ENCODE measurements at places on chromosomes 11 and 22.
A peak's percentile ranks its signal among the peaks of the same experiment; 100 is the strongest.

DNA sequence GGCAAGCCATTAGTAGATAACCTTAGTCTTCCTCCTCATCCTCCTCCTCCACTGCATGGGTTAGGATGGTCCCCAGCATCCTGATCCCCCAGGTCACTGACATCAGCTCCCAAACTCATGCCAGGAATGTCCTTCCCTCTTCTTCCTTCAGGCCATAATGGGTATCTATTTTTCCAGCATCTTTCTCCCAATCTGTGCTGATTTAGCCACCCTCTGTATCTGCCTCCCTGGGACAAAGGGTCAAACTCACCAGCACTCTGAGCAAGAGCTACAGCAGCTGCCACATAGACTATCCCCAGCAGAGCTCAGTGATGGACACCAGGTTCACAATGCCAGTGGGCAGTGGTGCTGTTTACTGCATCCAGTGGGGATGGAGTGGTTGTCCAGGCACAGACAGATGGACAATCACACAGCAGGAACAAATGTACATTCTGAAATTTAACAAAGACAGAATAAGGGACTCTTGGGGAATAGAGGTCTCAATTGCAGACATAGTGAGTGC is 115.2 kb upstream of the TOP3B start:
- no peak for DNase-seq

GRCh38 chr11:85114786-85115185 is 512.4 kb downstream of the DLG2 start:
- no peak for DNase-seq

DNA sequence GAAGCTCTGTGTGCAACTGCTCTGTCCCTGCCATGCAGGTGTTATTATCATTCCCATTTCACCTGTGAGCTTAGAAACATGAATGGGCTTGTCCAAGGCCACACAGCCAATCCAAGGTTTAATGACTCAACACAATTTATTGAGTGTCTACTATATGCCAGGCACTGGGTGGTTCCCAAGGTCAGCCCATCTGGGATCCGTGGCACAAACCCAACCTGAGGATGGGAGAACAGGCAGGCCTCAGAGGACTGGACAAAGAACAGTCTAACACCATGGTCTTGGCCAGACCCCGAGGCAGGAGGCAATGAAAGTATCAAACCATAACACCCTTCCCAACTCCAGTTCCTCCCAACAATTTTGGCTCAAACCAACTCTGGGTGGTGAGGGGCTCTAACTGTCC is 15.7 kb downstream of the SPATA19 start:
- no peak for DNase-seq

DNA sequence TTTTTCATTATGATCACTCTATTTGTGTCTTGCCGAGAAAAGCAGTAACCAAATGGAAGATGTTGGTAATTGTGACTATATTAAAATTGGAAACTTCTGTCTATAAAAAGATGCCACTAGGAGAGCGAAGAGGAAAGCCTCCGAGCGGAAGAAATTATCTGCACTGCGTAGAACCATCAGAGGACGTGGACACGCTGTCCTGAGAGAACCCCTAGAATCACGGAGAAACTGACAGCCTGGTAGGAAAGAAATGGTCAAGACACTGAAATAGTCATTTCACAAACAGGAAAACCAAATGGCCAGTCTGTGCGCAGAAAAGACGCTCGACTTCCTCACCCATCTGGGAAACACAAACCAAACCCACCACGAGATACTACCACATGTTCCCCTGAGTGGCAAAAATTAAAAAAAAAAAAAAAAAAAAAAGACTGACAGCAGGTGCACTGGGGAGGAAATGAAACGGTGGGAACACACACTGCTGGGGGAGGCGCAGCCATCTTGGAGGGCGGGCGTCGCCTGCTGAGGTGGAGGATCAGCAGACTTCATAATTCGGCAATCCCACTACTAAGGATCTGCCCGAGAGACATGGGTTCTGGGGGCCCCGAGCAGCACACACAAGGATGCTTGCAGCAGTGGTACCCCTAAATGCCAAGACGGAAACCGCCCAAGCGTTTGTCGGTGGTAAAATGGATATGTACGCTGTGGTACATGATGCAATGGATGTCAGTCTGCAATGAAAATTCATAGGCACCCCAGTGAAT is 21.3 kb downstream of the IFITM10 start:
- peak; percentile 22 for DNase-seq

GRCh38 chr11:25247336-25247735 is 750.5 kb downstream of the LUZP2 start:
- DNase-seq = no peak

DNA sequence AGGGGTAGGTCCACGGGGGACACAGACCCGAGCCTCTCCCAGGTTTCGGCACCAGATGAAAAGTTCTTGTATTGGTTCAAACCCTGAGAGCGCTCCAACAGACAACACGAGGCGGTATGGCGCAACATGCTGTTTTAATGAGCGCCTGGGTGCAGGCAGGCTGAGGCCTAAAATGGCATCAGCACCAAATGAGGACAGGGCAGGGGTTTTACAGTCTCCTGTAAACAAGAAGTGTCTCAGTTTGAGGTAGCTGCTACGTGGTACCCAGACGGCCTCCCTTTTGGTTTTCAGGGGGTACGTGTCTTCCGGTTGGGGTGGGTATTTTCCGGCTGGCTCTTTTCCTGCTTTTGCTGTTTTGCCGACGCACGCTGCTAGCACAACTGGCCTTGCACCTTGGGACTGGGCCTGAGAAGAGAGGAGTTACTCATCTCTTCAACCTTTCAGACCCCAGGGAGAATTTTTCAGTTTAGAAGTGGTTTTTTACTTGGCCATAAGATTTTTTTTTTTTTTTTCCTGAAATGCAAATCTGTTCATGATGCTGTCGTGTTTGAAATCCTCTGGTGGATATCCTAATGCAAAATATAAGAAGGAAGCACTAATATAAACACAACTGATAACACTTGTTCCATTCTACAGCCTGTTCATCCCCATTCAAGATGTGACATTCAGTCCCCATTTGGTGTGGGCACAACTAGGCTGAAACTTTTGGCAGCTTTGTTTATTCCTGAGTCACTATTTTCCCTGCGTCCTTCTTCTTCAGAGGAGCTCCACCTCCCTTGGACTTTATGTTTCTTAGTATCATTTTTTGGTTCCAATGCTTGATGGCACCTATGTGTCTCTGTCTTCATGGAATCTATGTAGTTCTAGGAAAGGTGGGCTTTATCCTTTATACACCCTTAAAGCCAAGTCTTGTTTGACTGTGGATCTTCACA is 6.5 kb downstream of the PPFIBP2 start:
- no peak for DNase-seq

DNA sequence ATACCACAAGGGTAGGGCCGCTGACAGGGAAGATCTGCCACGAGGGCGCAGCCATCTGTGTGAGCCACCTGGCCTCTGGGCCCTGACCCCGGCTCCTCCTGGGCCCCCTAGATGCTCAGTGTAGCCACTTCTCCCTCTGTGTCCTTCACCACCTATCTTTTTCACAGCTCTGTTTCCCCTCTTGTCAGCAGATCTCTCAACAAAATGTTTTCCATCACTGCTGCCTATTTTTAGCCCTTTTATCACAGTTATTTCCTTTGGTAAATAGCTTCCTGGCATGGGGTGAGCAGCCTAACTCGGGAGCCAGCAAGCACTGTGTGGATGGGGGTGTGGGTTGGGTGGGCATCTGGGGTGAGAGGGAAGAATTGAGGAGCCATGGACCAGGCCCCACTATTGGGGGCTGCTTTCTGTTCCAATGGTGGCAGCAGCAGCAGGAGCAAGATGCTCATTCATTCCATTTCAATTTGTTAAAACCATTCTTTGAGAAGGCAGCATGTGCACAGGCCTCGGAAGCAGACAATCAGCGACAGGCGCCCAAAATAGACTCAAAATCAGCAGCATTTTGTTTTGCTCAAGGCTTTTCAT is 135.2 kb upstream of the NAV2 start:
- DNase-seq = no peak

GRCh38 chr22:23622634-23623033 is 9.5 kb downstream of the DRICH1 start:
- DNase-seq = no peak

DNA sequence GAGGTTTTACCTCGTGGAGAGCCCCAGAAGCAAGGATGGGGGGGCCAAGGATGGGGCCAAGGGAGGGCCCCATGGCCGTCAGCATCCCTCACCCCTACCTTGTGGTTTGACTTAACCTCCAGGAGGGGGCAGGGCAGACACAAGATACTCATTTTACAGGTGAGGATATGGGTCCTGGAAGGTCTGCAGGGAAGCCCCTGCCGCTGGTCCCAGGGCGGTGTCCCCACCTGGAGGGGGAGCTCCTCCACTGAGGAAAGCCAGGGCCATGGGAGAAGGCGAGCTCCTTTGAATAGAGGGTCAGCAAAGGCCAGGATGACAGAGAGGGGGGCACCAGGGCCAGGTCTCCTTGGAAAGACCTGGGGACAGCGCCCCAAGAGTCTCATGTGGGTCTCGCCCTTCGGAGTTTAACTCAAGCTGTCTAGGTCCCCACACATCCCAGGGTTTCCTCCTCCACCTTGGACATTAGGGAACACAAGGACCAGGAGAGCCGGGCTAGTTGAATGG is 5.9 kb upstream of the ADORA2A start:
- no peak for DNase-seq

GRCh38 chr11:50379484-50379883 is 346.8 kb downstream of the OR4C45 start:
- DNase-seq = no peak

DNA sequence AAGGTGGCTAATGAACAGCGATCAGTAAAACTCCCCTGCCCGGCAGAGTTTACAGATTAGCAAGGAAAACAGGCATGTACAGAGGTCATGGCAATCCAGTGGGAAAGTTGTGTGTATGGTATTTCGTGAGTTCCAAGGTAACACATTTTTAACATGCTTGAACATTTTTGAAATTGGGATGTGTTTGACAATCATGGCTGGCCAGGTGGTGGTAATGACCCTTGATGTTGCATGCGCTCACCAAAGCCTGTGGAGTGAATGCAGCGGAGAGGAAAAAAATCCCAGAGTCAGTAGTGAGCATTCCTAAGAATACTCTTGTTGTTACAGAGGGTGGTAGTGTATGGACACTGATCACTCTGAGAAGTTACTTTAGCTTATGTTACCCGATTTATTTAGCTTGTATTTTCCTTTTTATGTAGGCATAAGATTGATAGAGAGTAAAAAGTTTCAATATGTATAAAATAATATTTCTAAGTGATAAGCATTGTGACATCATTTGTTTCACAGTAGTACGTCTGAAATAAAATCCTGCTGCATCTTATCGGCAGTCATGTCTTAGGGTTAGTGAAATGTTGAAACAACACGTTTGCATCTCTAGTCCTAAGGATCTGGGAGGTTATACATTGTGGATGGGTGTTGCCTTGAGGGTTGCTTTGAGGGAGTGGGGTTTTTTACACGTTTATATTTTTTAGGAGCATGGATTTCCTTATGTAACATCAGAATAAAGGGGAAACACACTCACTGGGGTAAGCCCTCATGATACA is 8.7 kb downstream of the TEAD1 start:
- no peak for DNase-seq

DNA sequence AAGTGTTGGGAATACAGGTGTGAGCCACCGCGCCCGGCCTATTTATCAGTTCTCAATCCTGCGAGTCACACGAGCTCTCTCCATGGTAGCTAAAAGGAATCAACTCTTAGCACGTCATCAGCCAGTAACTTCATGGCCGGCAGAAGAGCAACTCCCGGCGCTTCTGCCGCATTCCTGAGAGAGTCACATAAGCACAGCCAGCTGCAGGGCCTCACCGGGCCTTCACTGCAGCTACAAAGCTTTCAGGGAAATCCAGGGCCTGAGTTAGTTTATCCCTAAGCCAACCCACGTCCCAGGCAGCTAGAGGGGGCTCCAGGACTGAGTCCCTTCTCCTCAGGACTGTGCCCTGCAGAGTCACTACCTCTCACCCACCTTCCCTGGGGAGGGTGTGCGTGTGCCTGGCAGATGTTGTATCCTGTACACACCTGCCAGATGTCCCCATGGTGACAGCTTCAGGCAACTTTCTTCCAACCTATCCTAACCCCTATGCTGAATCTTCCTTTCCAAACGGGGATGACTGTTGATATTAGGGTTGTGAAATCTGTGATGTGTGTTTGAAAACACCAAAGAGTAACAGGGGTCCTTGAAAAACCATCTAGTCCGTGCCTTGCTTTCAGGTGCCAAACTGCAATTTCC is 45.9 kb upstream of the ARFGAP3 start:
- DNase-seq = no peak

GRCh38 chr11:128749974-128750373 is 56.1 kb downstream of the FLI1 start:
- DNase-seq = no peak

DNA sequence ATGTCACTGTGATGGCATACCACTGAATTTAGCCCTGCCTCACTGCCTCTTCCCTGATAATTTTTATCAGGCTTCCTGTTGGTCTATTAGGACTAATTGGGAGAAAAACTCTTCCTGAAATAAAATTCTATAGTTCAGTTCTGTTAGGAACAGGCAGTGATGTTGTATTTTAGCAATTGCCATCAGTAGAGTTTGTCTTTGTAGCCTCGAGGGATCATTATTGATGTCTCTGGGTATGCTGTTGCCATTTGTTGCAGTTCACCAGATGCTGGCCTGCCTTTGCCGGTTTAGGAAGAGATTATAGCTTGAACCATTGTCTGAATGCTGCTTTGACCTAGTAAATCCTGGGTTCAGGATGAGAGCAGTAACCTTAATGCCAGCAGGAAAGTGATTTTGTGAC is 41.0 kb downstream of the KDM2A start:
- no peak for DNase-seq

- no peak for DNase-seq
Measured at GRCh38 chr22:39894554-39895092, 1.1 kb upstream of the ENTHD1 start.

GRCh38 chr11:120013325-120014250 is 124.3 kb downstream of the TRIM29 start:
- peak; percentile 2 for DNase-seq

DNA sequence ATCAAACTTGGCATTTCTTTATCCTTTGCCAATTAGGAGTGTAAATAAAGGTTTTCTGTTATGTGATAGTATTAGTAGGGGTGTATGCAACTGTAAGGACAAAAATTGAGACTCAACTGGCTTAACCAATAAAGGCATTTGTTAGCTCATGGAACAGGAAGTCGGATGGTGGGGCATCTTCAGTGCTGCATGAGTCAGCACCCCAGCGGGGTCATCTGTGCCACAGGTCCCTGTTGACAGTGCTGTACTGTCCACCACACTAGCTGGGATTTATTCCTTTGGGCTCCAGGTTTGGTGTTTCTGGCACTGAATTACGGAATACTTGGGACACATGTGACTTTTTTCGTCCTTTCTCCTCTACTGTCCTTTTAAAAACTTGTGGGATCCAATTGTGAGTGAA is 86.0 kb downstream of the PPP6R3 start:
- no peak for DNase-seq
